ENCODE measurements at places on chromosomes 5 and 9.

DNA sequence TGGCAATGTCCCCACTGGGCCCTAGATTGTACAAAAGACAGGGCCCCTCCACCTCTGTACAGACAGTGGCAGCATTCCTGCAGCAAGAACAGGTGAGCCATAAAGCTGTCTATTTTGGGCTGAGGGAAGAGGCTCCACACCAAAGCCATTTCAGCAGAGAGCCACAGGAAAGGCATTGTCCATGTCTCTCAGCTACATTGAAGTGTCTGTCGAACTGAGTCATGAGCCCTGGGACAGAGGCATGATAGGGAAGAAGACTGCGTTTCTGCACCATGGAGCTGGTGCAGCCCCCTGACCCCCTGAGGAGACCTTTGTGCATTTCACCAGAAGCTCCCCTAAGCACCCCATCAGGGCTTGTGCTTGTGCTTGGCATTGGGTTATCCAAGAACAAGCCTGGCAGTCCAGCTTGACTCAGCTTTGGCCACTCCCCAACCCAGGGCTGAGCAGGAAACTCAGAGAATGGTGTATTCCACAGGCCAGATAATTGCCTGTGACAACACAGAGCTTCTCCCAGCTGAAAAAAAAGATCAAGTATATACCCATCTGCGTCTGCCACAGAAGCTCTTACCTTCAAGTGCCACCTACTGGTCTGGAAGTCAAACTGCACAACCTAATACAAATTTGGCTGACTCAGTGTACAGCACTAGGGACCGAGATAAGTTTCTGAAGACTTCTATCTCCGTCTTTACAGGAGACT, 5.9 kb upstream of the FRMD3 start:
- no peak for DNase-seq

- no peak for DNase-seq
Measured at GRCh38 chr5:101543780-101544179, 640.7 kb upstream of the ST8SIA4 start.

- DNase-seq: no peak
Measured at GRCh38 chr5:67992923-67993322, 222.6 kb upstream of the PIK3R1 start.

DNA sequence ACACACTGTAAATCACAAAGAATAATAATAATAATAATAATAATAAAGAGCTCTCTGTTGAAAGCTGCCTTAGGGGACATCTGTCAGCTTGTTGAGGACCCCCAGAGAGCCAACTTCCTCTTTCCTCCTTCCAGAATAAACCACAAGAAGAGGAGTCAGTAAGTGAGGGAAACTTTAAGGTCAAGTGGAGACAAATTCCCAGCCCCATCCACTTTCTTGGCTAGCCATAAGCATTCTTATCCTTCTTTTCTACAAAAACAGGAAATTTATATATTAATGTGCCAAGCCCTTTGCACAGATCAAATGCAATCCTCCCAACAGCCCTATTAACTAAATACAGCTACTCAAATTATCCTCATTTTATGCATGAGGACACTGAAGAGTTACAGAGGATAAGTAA, 9.4 kb upstream of the C5orf58 start:
- DNase-seq: no peak

DNA sequence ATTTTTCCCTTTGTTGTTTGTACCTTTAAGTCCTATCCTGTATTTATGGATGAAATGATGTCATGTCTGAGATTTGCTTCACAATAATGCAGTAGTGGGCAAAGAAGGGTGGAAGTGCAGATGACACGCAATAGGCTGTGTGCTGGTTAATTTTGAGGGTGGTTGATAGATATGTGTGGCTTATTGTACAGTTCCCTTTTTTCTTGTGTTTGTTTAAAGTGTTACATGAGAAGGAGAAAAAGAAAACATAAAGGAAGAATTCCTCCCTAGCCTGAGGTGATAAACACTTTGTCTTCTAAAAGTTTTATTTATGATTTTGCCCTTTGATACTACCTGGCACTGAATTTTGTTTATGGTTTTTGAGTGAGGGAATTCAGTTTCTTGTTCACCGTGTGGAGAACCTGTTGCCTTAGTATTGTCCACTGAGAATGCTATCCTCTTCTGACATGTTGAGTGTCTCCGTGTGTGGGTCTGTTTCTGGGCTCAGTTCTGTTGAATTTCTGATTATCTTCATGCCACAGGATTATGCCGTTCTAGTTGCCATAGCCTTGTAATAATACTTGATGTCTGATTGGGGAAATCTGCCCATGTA, 52.3 kb upstream of the FAM120AOS start:
- no peak for DNase-seq

DNA sequence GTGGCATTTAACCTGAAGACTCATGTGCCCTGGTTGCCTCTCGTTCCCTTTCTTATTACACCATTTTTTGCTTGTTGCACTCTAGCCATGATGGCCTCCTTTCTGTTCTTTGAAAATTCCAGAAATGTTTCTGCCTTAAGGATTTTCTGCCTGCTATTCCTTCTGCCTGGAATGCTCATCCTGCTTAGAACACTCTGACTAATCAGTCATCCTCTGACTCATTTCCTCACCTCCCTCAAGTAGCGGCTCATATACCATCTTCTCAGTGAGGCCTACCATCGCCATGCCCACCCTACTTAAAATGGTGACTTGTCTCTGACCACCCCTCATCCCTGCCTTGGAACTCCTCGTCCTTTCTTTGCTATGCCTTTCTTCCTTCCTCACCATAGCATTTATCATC, 68.8 kb downstream of the KIF4B start:
- DNase-seq: no peak

DNA sequence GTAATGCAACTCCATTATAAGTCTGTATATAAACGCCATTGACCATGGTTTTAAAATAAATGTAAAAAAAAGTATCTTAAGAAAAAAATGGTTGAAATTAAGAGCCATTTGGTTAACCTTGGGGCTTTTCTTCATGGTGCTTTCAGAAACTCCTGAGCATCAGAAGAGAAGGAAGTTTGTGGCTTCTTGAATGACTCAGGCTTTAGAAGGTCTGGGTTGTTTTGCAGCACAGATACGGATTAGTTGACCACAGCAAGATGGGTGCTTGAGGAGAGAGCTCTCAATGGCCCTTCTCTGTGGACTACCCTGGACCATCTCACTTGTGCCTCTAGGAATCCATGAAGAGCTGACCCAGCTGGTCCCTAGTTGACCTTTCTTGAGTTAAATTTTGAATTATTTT, 189.5 kb downstream of the TMEM38B start:
- no peak for DNase-seq

DNA sequence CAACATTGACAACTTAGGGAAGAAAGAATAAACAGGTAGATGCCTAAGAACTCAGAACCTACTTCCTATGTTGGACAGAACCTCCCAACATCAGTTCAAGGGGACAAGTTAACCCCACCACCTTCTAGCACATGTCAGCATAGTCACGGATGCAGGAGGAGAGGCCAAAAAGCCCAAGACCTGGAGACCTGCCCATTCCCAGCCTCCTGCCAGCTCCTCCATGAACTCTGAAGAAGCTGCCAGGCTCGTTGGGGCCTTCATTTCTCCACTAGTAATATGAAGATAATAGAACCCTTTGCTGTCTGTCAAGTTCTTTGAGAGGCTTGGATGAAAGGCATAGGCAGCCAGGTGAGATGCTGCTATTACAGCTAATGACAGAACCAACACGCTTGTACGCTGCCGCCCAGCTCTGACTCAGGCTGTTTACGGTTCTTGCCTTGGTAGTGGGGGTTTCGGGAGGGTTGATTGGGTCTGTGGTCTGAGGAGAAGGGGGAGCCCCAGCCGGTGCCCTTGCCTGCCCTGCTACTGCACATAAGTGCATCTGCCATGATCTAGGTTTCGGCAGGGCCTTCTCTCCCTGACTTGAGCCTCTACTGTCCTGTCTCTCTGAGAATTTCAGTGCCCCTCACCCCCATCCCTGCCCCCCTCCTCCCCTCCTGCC, 82.2 kb downstream of the NRG2 start:
- DNase-seq: no peak

DNA sequence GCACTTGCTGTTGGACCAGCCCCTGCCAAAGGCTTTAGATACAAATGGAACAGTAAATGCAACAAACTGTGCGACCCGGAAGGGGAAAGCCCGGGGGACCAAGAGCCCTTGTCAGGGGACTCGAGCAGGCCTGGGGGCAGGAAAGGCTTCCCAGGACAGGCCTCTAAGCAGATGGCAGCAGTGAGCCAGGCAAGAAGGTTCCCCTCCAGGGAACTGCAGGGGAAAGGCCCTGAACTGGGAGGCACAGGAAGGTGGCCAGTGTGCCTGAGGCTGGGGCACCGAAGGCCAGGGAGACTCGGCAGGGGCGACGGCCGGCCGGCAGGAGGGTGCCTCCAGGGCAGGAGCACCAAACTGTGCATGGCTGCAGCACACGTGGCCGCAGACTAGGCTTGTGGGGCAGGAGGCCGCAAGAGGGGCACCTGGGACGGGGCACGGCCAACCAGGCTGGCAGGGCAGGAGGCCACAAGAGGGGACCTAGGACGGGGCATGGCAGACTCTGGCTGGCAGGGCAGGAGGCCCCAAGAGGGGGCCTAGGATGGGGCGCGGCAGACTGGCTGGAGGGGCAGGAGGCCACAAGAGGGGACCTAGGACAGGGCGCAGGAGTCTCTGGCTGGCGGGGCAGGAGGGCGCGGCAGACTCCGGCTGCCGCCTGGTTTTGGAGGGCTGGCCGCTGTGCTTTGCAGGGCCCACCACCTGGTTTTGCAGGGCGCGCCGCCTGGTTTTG, 10.0 kb downstream of the VAV2 start:
- DNase-seq: no peak

- no peak for DNase-seq
Measured at GRCh38 chr5:104171958-104172690, 609.5 kb upstream of the NUDT12 start.

GRCh38 chr9:105119156-105119555, 125.3 kb upstream of the SLC44A1 start:
- DNase-seq: no peak

DNA sequence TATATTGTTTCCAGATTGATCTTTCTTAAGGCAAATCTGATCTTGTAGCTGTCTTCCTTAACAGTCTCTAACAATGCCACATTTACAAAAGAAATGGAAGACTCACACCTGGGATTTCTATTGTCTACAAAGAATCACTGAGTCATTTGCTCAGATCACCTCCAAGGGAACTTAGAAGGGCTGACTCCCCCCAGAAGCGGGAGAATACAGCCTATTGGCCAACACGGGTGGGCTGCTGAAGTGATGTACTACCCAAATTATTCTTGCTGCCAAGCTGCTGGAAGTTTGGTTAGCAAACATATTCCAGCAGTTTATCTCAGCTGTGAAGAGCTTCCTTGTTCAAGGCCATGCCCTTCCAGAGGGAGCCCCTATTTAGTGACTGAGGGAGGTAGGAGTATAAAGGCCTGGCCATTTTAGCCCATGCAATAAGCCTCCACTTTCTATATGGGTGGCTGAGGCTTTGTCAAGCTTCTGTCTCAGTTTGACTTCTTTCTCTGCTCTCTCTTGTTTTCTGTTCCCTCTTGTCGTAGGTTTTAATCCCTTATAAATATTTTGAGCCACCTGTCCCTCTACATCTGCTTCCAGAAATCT, 379.4 kb downstream of the PRR16 start:
- no peak for DNase-seq

DNA sequence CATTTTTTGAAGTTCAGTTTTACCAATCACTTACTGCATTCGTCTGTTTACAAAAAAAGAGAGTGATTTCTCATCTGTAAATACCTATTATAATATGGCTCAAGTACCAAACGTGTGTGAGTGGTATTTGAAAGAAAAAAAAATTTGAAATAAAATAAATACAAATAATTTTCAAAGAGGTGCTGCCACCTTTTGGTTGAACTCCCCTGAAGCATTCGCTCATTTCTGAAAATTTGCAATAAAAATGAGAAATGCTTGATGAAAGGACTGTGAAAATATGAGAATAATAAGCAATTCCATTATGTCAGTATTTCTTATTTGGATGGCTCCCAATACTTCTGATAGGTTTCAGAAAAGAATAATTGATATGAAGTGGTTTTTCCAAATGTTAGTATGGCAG, 409.9 kb downstream of the CTNND2 start:
- no peak for DNase-seq

GRCh38 chr5:608429-609370, 3.4 kb upstream of the CEP72 start:
- DNase-seq: no peak

DNA sequence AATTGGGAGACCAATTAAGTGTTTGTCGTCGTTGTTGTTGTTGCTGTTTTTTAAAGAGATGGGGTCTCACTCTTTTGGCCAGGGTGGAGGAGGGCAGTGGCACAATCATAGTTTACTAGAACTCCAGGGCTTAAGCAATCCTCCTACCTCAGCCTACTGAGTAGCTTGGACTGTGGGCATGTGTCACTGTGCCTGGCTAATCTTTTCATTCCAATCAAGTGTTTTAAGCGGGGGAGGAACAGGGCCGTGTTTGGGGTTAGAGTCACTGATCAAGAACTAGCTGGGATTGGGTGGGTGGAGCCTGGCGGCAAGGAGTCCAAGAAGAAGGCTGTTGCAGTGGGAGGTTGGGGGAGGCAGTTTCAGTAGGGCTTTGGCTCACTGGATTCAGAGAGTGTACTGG, 13.8 kb downstream of the SNX30 start:
- no peak for DNase-seq
